CD4-positive, alpha-beta T cell treated with Interleukin-2 at 100 ng/mL for 4 hours (primary cell): ENCODE measurements at places on chromosomes 3 and 15.
A peak's percentile ranks its signal among the peaks of the same experiment; 100 is the strongest.

GRCh38 chr3:113018536-113019181 lies 27.9 kb downstream of the GTPBP8 start:
- DNase-seq: peak; percentile 22

DNA sequence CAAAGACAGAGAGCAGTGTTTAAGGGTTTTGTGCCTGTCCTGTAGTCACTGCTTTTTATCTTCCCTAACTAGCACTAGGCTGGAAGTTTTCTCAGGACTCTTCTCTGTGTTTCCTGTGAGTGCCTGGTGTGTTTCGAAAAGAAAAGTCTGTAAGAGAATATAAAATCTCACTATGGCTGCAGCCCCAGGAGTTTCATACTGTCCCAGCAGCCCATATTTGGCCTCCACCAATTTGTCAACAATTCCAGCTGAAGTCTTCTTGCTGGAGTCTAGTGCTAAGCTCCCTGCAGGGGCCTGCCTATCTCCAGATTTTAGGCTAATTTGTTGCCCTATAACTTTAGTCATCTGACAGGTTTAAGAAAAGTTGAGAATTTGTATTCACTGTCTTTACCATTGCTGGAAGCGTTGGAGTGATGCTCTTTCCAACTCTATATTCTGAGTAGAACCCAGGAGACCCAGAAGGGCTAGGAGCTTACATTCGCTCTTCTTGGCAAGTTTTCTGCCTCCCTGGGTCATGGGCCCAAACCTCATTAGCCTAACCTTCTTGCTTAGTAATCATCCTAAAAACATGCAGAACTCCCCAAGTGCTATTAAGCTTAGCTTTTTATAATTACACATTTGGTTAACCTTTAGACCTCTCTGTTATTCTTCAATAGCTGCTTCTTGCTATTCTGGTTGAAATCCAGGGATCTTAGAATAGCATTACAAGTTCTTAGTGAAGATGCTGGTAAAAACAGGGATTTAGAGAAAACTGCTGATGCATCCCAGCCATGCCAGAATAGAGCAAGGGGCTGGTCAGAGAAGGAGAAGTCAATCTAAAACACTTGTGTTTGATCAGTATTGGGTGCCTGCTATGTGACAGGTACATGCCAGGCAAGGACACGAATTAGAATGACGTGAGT lies 283.1 kb downstream of the NEK10 start:
- DNase-seq: no peak

DNA sequence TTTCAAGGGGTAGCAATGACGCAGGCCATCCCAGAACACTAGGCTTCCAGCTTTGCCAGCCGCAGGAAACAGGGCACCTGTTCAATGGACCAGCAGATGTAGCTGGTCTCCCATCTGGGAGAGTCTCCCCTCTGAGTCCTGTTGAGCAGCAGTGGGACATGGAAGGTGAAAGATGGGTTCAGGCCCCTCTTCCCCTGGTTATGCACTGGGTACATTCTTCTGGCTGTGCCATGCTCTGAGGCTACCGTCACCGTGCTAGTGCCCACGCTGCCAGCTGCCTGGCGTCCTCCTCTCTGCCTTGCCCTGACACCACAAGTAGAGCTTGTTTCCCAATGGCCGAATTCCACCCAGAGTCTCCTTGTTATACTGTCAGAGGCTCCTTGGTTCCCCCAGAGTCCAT lies 63.1 kb downstream of the TLE3 start:
- no peak for DNase-seq

GRCh38 chr3:61803983-61804382 lies 242.6 kb downstream of the PTPRG start:
- no peak for DNase-seq

DNA sequence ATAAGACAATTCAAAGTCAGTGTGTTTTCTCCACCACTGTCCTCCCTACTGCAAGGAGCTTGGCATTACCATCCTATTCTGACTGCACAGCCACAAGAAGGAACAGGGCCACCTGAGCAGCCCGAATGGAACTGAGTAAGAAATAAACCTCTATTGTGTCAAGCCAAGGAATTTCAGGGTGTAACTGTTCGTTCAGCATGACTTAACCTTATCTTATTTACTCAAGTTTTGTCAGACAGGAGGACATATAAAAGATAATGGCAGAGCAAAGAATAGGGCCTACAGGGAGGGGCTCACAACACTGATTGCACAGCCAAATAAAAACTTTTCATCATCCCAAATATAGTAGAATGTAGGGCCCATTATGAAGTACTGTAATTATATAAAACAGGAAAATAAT lies 236.1 kb downstream of the NEK10 start:
- no peak for DNase-seq

- DNase-seq: no peak
Observed at GRCh38 chr3:102006812-102007485, 157.6 kb downstream of the NFKBIZ start.

DNA sequence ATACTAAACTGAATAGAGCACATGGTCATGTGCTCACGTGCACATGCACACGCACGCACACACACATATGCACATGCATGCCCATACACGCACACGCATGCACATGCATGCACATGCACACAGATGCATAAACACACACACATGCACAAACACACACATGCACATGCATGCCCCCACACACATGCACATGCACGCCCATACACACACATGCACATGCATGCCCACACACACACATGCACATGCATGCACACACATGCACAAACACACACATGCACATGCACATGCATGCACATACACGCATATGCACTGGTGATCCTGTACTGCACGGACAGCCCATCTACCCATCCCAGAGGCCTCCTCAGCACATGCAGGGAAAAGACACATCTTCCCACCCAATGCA lies 426.6 kb downstream of the OCA2 start:
- DNase-seq: no peak

DNA sequence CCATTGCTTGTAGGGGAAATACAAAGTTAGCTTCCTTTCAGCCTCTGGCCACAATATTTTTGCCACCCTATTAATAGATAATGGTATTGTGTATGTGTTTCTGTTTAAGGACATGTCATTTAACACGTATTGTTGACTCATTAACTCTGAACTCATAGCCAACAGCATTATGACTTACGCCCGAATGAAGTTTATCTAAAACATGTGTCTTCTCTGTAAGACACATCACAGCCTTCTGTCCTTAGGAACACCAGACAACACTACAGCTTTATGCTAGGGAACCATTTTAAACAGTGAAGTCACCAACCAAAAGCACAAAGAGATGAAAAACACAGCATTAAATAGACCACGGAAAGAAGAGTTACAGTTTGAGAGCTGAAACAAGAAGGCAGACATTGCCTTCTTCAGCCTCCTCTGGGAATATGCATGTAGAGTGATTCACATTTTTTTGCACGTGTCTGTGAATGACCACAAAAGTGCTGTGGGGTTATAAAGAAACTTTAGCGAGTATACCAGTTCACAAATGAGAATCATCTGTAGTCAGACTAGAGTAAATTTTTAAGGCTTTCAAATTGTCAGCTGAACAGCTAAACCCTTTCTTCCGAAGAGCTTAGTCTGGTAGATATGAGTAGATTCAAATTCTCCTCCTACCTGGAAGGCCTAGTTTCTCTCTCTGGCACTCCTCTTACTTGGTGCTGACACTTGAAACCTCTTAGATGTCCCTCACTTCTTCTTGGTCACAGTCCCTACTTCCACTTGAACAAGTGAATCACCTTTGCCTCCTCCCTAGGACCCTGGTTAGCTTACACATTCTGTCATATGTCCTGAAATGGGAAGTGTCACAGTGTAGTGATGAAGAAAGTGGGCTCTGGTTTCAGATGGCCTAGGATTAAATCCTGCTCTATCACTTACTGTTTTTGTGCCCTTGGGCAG lies 32.2 kb downstream of the MCTP2 start:
- peak; percentile 24 for DNase-seq

DNA sequence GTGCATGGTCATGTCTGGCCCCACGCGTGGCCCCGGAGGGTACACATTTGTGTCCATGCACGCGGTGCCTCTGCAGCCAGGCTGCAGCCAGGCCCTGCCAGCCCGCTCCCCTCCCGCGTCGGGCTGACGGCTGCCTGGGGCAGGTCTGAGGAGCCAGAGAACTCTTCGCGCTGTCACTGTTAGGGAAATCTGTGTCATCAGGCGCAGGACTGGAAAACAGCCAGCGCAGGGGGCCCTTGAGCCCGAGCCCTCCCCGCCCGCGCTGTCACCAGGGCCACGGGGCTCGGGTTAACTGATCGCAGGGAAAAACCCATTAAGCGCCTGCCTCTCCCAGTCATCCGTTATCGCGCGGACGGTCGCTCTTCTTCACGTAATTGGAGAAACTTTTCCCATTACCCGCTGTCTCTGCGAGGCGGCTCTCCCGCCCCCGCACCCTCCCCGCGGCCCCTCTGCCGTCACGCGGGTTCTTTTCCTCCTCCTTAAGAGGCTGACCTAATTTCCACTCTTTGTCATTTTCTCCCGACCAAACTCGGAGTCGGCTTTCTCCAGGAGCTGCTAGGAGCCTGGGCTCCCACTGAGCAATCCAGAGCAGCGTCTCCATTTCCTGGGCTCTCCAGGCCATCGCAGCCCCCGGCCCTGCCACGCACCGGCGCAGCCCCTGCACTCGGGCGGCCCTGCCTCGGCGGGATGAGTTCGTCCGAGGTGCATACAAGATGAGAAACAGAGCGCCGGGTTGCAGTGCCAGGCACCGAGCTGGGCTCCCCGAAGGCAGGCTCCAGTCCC lies 57.5 kb upstream of the PRR23E start:
- DNase-seq: no peak

DNA sequence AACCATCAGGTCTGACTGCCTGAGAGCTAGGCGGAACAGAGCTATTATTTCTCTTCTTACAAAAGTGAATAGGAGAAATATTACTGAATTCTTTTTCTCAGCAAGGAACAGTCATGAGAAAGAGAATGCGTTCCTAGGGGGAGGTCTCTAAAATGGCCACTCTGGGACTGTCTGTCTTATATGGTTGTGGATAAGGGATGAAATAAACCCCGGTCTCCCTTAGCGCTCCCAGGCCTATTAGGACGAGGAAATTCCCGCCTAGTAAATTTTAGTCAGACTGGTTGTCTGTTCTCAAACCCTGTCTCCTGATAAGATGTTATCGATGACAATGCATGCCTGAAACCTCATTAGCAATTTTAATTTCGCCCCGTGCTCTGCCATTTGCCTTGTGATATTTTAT lies 20.1 kb upstream of the WDR5B start:
- DNase-seq: no peak

DNA sequence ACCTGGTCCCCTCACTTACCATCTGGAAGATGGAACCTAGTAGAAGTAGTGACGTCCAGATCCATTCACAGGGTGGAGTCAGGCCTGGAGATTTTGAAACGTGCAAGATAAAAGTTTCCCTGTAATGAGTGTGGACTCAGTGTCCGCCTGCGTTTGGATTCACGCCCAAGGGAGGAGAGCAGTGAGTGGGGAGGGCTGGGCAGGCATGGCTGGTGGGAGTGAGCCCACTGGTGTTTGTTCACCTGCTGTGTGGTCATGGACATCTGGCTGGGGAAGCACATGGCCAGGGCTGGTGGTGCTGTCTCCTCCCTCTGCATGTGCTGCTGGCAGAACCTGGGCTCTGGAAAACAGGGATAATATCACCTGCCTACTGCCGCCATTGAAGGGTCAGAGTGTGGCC lies 37.0 kb downstream of the RLBP1 start:
- no peak for DNase-seq

DNA sequence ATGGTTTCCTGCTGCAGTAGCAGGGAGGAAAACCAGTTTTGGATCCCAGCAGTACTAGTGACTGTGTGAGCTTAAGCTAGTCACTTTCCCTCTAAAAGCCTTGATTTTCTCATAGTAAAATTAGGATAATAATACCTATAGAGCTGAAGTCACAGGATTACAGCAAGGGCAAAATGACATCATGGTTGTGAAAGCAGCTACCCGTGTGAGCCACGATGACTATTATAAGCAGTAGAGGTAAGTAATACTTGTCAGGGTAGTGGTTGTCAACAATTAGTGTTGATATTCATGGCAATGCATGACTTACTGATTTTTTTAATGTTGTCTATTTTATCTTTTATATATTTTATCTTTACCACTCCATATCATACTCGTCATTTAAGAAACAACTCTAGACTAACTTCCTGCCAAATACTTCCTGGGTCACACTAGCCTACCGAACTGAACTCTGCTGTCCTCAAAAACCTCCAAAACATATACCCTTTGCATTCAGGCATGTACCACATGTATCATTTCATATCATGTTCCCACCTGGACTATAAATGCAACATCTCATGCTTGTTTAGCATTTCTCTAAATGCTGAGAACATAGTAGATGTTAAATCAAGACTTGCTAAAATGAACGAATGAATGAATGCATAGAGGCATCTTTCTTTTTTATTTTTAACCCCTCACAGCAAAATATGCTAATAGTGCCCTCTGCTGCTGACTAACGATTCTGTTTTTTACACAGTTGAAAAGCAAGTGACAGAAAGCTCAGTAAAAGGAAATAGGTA lies 172.6 kb downstream of the P3H2 start:
- no peak for DNase-seq

GRCh38 chr3:165463531-165463930 lies 267.3 kb upstream of the SLITRK3 start:
- DNase-seq: no peak

GRCh38 chr15:72866866-72867616 lies 83.5 kb upstream of the ADPGK start:
- DNase-seq: no peak
